ENCODE measurements at places on chromosomes 3 and 15. TPM values are rescaled to one million over a fixed set of nuclear protein-coding genes. Genes with fewer than 3 reads are reported as not detected.

DNA sequence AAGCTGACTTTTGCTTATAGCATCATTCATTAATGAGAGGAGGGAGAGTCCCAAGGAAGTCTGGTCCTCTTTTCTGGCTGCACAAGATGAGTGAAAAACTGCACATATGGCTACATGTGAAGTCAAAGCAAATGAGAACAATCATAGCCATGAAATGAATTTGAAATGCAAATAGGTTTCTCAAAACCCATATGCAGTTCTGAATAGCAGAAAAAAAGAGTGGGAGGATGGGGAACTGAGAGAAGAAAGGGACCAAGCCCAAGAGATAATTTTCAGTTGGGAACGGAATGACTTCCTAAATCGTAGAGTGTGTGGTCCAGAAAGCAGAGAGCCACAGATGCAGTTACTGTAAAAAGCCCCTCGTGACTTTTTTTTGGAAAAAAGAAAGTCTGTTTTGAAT lies 66.3 kb downstream of the GTPBP8 start:
- DNase-seq = no peak

- DNase-seq = no peak
Measured at GRCh38 chr15:48112242-48112641, 8.5 kb upstream of the SLC24A5 start.

DNA sequence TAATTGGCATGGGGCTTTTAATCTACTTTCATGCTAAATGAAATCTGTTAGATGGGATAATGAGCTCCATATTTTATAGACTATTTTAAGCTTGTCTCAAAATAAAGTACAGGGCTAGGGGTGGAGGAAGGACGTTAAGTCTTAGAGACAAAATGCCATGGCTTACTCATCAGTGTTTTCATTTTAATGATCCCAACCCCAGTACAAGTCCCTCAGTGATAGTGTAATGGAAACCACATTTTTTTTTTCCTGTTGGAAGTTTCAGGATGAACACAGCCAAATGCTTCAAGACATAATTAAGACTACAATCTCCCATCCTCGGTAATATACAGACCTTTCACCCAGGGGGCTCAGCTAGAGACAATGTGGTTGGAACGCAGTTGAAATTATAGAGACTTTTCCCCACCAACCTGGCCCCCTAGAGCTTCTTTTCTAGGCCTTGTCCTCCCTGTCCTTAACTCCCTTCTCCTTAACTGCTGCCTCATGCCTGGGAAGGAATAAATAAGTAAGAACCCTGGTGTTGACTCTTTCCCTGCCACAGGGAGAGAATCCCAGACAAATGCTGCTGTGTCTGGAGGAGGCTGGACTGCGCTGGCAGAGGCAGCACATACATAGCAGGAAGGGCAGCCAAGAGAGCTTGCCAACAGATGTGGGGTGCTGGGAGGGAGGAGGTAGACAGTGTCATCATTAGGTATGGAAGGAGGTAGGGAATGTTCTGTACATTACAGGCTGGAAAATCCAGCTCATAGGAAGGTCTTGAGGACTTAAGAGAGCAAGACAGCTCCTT lies 115.4 kb upstream of the ROPN1 start:
- no peak for DNase-seq

DNA sequence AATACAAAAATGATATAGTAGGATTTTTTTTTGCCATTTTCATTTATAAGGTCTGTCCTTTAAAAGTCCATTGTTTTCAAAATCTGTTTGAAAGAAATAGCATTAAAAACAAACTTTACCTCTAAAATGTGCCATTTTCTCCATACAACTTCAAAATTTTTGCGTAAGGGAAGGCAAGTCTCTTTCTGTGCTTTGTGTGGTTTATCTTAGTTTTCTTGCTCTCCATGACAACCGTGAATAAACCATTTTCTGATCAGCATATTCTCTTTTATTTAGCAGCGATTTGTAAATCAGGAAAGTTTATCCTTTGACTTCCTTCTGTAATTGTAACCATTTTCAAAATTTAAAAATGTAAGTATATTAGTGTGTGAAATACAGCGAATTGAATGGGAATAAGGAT lies 147.9 kb upstream of the CGNL1 start:
- DNase-seq = no peak

GRCh38 chr3:131396170-131396569 lies 14.6 kb downstream of the NUDT16 start:
- no peak for DNase-seq

- no peak for DNase-seq
Measured at GRCh38 chr3:43689766-43690399, 855 bp upstream of the ABHD5 start.

The IL5RA gene
- total RNA-seq = 0.28 TPM

The ANKUB1 gene
- not detected for total RNA-seq

Data from activated CD4-positive, alpha-beta T cell treated with anti-CD3 and anti-CD28 coated beads for 36 hours (primary cell).